ENCODE measurements at places on chromosomes 1 and 21. TPM values are rescaled to one million over a fixed set of nuclear protein-coding genes. Genes with fewer than 3 reads are reported as not detected.
A peak's percentile ranks its signal among the peaks of the same experiment; 100 is the strongest.

The KLHDC9 gene
- 4.5 TPM for total RNA-seq

The CYP4Z1 gene
- total RNA-seq = 0.50 TPM

The PROX1 gene
- total RNA-seq = 6.2 TPM

The PAPPA2 gene
- total RNA-seq = 0.09 TPM

The CD5L gene
- 0.64 TPM for total RNA-seq

DNA sequence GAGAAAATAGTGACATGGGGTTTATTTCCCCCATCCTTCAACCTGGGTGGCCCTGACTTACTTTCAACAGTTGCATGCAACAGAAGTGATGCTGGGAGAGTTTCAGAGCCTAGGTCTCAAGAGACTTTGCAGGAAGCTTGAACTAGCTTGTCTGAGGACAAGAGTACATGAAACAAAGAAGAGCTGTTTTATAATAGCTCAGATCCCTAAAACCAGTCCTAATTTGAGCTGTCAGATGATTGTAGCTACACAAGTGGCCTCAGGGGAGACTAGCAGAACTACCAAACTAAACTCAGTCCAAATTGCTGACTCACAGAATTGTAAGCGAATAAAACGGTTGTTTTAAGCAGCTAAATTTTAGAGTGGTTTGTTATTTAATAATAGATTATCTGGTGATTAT, 17.1 kb downstream of the RC3H1 start:
- no peak for DNase-seq

- DNase-seq = peak; percentile 56
Measured at GRCh38 chr1:55310505-55310971, 95.4 kb upstream of the USP24 start.

DNA sequence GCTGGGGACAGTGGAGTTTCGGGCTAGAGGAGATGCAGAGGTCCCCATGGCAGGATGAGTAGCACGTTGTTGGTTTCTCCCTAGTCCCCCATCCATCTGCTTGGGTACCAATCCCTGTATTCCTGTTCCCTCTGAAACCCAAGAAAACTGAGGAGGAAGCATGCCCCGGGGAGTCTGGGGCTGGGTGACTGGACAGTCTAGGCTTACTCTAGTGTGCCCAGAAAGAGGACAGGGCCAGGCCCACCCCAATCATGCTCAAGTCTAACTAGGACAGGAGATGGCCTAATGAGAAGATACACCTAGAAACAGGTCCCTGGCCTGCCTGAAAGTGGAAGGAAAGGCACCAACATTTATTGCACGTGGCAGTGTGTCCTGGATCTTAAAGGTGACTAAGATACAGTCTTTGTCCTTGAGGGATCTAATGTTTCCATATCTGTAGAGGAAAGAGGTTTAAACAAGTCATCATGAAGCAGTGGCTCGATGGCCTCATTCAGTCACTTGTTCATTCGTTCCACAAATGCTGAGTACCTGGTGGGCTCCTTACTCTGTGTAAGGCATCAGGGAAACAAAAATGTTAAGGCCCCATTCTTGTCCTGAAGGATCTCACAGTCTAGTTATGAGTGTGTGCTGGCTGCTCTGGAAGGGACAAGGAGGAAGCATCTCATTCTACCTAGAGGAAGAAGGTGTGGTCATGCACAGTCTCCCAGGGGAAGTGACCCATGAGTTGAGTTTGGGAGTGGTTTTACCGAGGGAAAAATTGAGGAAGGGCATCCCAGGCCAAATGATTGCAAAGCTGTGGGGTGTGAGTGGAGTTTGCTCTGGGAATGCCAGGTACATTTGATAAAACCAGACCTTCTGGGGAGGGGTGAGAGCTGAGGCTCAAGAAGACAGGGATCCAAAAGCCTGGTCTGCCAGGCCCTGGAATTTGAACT, 10.0 kb downstream of the CDK18 start:
- DNase-seq = no peak

DNA sequence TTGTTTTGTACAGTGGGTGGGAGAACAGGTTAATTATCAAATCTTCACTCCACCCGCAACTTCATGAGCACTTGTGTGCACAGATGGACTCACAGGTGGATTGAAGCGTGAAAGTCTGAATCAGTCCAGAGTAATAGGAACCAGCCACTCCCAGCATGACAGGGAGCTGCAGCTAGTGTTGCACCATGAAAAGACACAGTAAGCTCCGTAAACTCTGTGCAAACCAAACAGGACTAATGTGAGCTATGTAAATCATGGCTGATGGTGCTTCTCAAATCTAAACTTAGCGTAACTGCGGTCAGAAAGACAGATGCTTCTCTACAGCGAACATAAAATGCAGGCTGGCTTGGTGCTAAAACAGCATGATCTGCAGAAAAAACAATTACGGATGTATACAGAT, 114.4 kb downstream of the CENPF start:
- DNase-seq = no peak

DNA sequence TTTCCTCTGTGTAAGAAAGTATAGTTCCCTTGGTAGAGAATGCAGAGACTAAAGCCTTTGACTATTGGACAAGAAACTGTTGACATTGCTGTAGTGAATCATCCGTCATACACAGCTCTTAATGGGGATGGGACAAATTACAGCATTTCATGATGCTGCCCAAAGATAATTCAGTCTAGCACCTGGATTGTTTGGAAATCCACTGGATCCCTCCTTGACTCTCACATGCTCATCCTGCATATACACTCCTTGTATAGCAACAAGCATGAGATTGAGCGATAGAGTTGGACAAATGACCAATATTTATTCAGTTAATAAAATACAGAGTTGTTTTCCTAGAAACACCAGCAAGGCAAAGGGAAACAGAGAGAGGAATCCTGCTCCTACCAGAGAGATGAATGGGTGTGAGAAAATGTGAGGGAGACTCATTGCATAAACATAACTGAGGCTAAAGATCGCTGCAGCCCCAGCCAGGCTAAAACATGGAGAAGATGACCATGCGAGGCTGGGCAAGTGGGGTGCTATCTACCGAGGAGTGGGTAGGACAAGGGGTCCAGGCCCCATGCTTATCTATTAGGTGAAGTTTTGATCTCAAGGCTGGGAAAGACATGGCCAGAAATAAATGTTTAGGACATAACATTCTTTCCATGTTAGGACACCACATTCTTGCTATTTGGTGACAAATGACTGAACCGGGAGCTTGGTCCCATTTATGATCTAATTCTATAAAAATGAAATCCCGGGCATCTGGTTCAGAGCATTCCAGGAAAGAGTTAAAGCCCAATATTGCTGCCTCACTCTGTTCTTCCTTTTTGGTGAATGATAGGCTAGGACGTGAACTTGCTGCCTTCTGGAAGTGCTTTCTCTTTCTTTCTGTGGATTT, 153.2 kb downstream of the TGFB2 start:
- DNase-seq = no peak

GRCh38 chr1:117295001-117295400, 72.2 kb upstream of the MAN1A2 start:
- no peak for DNase-seq

DNA sequence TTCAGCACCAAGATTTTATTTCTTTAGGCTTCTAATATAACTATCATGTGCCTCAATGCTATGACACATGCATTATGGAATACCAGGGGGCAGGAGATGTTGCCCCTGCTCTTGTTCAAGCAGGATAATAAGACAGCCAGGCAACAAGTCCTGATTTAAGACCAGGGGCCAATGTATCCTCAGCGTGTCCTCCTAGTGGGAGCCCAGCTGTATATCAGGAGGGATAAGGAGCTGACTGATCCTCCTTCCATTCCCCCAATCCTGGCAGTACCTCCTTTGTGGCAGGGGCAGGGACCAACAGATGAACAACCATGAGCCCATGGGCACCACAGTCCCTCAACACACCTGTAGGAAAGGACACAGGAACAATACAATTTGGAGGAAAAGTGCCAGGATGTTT, 29.3 kb downstream of the SORT1 start:
- no peak for DNase-seq

DNA sequence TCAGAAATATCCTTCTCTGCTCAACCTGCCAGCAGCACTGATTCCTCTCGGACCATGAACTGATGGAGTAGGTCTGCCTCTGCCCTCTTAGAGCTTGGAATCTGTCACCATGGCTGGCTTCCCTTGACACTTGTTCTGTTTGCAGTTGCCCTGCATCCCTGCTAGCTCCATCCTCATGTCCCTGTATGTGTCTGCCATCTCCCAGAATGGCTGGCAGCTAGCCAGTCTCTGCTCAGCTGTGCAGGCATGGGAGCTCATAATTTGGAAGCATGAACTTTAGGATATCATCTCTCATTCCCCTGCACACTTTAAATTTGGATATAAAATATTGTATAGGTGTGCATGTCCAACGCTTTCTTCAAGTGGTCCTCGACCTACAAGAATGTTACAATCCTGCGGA, 95.4 kb downstream of the C1orf94 start:
- no peak for DNase-seq

GRCh38 chr1:167654975-167655575, 25.0 kb downstream of the RCSD1 start:
- DNase-seq = no peak

GRCh38 chr21:26177187-26177586, 6.6 kb upstream of the APP start:
- no peak for DNase-seq

- no peak for DNase-seq
Measured at GRCh38 chr1:171654201-171654941, 1.9 kb upstream of the MYOC start.

DNA sequence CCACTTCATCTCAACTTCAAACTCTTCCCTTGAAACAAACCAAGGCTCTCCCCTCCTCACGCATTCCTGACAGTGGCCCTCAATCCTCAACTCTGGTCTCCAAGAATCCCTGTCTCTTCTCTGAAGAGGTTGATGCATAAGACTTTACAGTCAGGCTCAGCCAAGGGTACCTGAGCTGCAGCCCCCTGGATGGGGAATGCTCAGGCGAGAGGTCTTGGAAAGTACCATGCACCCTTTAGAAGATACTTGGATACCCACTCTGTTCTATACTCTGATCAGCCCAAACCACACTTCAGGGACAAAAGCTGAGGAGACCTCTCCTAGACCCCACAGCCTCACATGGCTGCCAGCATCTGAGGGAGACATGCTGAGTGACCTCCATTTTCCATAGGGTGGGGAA, 536 bp upstream of the PGLYRP3 start:
- DNase-seq = no peak

DNA sequence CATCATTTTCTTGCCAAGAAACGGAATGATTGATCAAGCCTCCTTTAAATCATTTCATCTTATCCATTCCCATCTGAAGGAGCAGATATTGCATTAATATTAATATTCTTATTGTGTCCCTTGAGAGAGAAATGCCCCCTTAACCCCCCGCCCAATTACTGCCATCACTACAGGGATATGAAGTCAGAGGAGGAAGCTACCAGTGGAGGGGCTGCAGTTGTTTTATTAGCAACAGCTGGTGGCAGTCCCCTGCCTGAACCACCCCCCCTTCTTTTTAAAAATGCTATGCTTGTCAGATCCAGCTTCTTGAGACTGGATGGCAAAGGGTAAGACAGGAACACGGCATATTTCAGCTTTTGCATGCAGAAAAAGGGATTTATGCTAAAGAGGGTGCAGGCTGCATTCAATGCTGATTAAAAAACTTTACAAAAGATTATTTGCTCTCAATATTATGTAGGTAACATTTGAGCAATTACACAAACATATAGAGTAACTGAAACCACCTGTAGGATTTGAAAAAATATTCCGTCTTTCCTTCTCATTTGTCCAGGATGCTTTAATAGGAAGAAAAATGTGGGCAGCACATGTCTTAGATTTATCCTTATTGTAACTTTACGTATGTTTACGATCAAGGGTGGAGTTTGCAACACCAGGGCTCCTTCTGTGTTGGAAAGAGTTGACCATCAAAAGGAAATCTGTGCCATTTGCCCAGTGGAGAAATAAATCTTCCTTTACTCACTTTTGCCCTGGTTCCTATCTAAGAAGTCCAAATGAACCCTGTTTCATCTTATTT, 77.7 kb downstream of the ZBTB18 start:
- DNase-seq = no peak

GRCh38 chr1:228370439-228370940, 36.1 kb downstream of the TRIM11 start:
- DNase-seq = peak; percentile 71

All from left lung (tissue), 14 donors.